ENCODE measurements at places on chromosomes 12 and 14. TPM values are rescaled to one million over a fixed set of nuclear protein-coding genes. Genes with fewer than 3 reads are reported as not detected.

The C12orf50 gene
- 0.13 TPM for total RNA-seq

The HOXC10 gene
- total RNA-seq: 0.20 TPM

DNA sequence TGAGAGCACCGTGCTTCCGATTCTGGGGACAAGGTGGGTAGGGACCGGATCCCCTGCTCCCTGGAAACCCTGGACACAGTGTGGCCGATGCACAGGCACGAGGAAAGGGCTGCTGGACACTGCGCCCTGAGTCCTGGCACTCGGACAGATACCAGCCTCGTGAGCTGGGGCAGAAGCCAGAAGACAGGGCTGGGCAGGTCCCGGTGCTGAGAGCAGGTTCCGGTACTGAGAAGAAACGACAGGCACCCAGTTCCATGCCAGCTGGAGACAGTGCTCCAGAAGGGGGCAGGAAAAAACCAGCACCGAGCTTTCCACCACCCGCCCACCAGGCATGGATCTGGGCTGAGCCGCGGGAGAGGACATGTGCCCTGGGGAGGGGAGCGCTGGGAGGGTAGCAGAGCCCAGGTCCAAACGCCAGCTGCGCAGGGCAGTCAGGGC, 6.5 kb downstream of the XRCC3 start:
- no peak for DNase-seq

DNA sequence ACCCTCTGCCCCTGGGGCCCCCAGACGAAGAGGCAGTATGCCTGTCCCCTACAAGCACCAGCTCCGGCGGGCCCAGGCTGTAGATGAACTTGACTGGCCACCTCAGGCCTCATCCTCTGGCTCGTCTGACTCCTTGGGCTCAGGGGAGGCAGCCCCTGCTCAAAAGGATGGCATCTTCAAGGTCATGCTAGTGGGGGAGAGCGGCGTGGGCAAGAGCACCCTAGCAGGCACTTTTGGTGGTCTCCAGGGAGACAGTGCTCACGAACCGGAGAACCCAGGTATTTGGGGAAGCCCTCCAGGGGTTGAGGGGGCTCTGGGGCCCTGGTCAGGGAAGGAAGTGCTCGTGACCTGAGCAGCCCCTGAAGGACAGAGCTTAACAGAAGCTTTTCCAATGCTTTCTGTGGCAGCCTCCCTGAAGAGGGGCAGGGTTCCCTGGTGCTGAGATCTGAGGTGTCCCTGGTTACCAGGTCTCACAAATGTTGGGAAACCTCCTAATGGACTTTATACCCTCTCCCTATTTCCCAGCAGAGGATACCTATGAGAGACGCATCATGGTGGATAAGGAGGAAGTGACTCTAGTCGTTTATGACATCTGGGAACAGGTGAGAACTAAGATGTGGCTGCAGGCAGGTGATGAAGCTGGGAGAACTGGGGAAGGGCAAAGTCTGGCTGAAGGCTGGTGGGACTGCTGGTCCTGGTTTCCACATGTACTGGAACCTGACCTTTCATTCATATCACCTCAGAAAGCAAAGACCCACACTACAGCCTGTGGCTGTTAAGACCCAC, 1.9 kb downstream of the REM2 start:
- DNase-seq: no peak

- no peak for DNase-seq
Observed at GRCh38 chr12:80692114-80692513, 15.3 kb upstream of the MYF6 start.

DNA sequence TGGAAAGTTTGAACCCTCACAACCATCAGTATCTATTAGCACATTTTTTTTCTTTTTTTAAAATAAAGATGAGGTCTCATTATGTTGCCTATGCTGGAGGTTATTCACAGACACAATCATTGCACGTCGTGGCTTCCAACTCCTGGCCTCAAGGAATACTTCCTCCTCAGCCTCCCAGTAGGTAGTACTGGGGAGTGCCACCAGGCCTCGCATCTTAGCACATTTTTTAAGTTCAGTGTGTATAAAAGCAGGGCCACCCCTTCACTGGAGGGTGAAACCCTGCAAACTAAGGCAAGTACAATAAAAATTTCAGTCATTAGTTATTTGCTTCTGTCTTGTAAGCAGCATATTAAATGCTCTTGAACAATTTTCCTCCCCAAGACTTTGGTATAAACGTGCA, 114.2 kb upstream of the SINHCAF start:
- DNase-seq: no peak

DNA sequence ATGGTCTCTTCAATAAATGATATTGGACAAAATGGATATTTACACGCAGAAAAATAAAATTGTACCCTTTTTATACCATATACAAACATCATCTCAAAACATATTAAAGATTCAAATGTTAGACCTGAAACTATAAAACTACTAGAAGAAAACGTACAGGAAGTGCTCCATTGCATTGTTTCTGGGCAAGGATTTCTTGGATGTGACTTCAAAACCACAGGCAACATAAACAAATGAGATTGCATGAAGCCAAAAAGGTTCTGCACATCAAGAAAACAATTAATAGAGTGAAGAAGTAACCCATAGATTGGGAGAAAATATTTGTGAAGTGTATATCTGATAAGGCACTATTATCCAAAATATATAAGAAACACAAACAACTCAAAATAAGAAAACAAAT, 812.4 kb downstream of the NRXN3 start:
- DNase-seq: no peak

GRCh38 chr14:38199076-38199475, 8.6 kb upstream of the SSTR1 start:
- DNase-seq: no peak

DNA sequence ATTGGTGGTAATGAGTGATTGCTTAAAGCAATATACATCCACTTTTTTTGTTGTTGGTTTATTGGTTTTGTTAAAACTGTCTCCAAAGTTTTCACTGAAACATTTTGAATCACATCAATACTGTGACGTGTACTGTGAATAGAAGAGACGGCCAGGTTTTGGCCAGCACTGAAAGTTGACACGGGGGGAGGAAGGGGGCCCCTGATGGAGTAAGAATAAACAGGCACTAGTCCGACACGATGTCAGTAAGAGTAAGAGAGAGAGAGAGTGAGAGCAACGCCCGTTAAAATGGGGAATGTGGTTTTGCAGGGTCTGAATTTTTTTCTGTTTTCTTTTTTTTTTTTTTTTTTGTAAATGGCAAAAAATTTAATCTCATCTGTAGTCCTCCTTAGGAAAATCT, 14.7 kb downstream of the PEBP1 start:
- no peak for DNase-seq

GRCh38 chr12:110704750-110705149, 15.8 kb upstream of the HVCN1 start:
- no peak for DNase-seq

The ZDHHC22 gene
- total RNA-seq: not detected

The ZNF664 gene
- total RNA-seq: 47.6 TPM

DNA sequence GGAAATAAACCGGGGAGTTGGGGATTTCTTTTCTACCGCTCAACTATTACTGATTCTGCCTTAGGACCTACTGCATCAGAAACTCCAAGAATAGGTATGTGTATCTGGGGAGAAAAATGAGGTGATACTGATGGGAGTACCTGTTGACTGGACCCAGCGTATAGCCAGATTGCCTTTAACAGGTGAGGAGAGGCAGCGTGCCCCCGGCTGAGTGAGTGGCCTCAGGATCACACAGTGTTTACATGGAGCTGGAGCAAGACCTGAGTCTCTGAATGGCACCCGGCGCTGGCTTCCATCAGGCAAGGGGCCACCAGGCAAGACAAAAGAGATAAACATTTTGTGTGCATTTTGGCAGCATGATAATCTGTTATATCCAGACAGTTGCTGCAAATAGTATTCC, 496.2 kb downstream of the EGLN3 start:
- DNase-seq: no peak

The TAC3 gene
- not detected for total RNA-seq

GRCh38 chr14:50823762-50824636, 7.0 kb downstream of the NIN start:
- no peak for DNase-seq

DNA sequence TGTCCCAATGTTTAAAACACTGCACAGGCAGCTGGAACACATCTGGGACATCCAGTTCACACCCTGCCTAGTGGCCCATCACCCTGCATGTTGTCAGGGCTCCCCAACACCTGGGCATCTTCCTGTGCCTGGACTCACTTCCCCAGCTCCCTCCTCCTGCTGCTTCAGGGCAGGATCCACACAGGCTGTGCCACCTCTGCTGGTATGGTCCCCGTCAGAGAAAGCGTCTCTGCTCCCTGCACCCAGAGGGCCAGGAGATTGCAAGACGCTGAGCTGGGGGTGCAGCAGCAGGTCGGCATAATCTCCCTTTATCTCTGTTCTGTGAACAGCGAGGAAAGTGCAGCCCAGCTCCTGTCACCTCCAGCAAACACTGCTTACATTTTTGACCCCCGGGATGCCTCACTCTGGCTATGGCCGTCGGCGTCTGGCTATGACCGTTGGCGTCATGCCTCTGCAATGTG, 124.3 kb downstream of the ADGRD1 start:
- no peak for DNase-seq

The ADAM21 gene
- not detected for total RNA-seq

DNA sequence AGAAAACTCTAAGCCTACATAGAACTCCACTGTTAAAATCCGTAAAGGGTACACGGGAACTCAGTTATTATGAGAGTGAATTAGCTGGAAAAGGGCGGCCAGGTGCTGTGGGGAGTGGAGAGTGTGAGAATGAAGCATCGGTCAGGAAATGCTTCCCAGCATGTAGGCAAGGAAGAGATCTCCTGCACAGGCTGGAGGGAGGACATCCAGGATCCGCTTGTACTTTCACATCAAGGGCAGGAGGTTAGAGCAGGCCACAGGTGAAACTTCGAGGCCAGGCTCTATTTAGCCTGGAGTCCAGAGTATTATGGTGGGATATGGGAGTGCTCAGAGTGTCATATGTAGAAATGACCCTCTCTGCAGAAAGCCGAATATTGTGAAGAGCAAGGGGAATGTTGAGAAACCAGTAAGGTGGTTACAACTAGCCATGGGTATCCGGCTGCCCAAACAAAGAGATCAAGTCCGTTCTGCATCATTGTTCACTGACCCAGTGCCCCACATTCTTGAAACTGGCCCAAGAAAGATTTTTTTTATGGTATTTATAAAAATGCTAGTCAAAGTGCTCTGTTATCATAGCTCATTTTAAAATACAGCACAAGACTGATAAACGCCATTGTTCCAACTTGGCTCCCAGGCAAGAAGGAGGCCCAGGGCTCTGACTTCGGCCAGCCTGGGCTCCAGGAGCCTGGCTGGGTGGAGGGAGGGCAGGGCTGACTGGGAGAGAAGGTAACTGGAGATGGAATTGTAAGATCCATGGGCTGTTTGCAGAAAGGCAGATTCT, 79.4 kb upstream of the HIF1A start:
- no peak for DNase-seq

- DNase-seq: no peak
Observed at GRCh38 chr12:53056296-53056695, 6.4 kb downstream of the TNS2 start.

DNA sequence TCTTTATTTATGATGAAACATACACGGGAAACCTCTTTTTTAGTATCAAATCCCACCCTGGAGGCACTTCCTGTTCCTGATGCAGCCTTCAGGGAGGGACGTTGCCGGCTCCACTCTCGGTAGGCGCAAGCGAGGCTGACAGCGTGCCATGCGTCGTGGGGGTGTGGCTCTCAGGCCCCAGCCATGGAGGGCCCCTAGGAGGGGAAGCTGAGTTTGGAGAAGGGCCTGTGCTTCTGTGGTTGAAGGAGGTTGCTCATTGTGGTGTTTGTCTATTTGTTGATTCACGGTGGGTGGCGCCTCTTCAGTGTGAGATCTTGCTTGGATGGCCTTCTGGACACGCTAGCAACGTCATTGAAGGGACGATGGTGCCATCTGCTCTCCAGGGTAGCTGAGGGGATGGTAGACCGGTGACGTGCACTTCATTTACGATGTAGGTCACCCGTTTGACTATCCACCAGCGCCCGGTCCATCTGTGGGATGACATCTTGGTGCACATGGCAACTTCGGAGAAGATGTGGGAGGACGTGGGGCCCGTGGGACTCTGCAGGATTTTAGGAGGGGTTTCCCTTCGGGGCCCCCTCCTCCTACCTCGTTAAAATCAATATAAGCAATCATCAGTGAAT, 126.3 kb upstream of the RTL1 start:
- no peak for DNase-seq

DNA sequence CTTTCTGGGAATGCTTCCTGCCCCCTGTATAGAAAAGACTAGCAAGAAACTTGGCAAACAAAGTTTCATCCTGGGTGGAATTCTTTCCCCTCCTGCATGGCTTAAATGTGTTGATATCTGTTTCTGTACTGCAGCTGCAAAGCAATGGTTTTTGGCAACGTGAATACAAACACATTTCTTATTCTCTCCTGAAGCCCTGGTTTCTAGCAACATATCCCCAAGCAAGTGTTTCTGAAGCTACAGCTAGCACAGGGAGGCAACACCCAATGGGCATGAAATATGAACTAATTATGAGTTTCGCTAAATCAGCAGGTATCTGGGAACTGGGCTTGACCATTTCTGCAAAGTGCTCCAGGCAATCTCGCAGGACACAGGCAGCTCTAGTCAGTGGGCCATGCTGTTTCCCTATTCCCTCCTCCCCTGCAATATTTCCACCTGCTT, 392.3 kb upstream of the TMPO start:
- no peak for DNase-seq

The LRRC43 gene
- total RNA-seq: 12.9 TPM

DNA sequence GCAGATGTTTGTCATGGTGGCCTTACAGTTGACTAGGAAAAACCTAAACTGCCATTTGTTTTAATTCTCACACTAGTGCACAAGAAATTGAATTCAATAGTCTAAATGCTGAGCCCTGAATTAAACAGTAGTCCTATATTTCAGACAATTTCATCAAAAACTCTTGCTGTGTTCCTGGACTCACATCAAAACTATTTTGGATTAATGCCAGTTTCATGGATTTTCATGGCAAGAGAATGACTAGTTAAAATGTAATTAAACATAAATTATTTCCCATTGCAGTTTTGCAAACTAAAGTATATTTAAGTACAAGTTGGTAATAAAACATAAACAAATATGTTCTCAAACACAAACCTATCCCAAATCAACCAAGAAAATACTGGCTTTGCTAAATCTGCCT, 468.0 kb upstream of the PRICKLE1 start:
- no peak for DNase-seq

GRCh38 chr14:85252011-85252410, 277.9 kb upstream of the FLRT2 start:
- no peak for DNase-seq

The CLEC14A gene
- total RNA-seq: 24.6 TPM

DNA sequence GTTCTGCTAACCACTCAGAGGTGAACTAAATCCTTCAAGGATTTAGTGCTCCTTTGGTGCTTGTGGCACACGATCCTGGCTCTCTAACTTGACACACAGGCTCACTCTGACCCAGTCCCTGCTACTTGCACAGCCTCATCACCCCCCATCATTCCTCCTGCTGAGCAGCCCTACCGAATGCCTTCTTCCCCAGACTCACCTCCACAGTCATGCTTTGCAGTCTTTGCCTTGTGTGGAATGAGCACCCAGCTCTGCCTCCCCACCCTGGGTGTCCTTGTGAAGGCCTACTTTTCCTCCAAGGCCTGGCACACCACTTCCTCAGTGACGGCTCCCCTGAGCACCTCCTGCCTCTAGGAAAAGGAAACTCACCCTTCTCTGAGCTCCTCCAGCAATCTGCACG, 7.9 kb upstream of the TINF2 start:
- no peak for DNase-seq

GRCh38 chr14:65449647-65450046, 37.1 kb downstream of the FUT8 start:
- no peak for DNase-seq

Data from ovary (tissue), 10 donors.